T-helper 9 cell (primary cell): ENCODE measurements at places on chromosomes 13 and 19.
A peak's percentile ranks its signal among the peaks of the same experiment; 100 is the strongest.

DNA sequence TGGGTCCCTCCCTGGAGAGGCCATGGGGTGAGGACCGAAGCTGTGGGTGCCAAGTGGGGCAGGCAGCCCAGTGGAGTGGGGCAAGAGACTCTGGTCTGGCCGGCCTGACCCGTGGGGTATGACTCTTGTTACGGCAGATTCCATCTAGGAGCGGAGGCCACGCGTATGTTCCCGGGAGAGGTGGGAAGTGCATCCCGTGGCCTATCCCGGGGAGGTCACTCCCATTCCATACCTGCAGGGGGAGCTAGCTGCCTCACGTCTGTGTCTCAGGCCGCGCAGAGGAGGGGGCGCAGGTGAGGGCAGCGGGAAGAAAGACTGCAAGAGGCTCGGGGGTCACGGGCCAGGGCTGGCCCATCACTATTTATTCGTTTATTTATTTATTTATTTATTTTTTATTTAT lies 4.9 kb downstream of the CSNK1G2 start:
- no peak for DNase-seq

GRCh38 chr19:56134654-56134921 lies 6.5 kb upstream of the ZNF444 start:
- no peak for DNase-seq

GRCh38 chr19:5095568-5095850 lies 126.6 kb downstream of the KDM4B start:
- DNase-seq: no peak

DNA sequence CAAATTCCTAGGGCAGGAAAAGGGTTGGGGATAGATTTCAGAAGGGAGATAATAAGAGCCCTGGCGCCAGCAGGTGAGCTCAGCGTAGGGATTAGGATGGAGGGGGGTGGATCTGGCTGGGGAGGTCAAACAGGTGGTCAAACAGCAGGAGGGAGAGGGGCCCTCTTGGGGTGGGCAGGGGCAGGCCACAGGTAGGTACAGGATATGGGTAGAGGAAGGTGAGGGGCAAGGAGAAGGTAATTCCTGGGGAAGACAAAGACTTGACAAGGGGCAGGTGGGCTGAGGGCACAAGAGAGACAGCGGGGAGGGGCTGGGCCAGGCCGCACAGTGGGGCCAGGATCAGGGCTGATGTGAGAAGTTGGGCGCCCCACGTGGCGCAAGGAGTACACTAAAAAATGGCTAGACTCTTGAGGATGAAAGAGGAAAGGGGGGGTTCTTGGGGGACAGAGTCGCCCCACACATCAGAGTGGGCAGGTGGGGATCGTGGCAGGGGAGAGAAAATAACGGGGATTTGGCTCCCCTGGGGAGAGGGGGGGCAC lies 713 bp downstream of the KRI1 start:
- peak; percentile 39 for DNase-seq

GRCh38 chr19:11264452-11265176 lies 2.3 kb upstream of the DOCK6 start:
- no peak for DNase-seq

- no peak for DNase-seq
Observed at GRCh38 chr19:11064831-11065303, 24.4 kb upstream of the LDLR start.

DNA sequence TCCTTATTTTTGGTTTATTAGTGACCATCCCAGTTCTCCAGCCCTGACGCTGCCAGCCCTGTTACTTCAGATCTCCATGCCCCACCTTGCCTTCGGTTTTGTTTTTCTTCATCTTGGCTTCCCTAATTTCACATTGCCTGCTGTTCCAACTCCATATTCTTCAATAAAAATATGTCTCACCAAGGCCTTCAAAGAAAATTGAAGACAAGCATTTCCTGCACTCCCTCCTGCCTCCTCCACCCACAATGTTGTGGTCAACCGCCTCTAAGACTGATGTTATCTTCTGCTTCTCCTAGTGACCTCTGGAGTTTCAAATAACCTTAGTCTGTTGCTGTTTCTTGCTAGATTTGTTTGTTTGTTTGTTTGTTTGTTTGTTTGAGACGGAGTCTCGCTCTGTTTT lies 14.6 kb downstream of the PLD3 start:
- no peak for DNase-seq

DNA sequence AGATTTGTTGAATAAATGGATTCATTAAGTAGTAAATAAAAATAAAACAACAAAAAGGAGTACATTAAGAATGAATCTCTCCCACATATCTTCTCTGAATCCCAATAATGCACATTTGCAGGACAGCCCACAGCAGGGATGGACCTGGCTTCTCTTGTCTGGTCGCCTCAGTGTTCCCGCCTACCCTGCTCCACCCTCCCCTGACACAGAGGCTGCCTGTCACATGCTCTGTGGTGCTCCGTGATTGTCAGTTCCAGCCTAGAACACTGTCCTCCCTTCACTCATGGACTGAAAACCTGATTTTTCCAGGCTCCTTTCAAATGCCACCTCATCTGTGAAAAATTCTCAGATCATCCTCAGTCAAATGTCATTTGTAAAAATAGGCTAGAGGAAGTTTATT lies 94.5 kb upstream of the GPR12 start:
- no peak for DNase-seq

GRCh38 chr19:679418-680286 lies 3.5 kb downstream of the FSTL3 start:
- DNase-seq: no peak

GRCh38 chr19:5103061-5103701 lies 134.3 kb downstream of the KDM4B start:
- no peak for DNase-seq

- DNase-seq: no peak
Observed at GRCh38 chr13:109483284-109483683, 303.1 kb downstream of the IRS2 start.

GRCh38 chr13:108686027-108686426 lies 56.6 kb downstream of the MYO16 start:
- no peak for DNase-seq

- no peak for DNase-seq
Observed at GRCh38 chr13:27168086-27168485, 3.5 kb downstream of the USP12 start.

GRCh38 chr13:103568314-103568713 lies 502.1 kb upstream of the SLC10A2 start:
- no peak for DNase-seq

DNA sequence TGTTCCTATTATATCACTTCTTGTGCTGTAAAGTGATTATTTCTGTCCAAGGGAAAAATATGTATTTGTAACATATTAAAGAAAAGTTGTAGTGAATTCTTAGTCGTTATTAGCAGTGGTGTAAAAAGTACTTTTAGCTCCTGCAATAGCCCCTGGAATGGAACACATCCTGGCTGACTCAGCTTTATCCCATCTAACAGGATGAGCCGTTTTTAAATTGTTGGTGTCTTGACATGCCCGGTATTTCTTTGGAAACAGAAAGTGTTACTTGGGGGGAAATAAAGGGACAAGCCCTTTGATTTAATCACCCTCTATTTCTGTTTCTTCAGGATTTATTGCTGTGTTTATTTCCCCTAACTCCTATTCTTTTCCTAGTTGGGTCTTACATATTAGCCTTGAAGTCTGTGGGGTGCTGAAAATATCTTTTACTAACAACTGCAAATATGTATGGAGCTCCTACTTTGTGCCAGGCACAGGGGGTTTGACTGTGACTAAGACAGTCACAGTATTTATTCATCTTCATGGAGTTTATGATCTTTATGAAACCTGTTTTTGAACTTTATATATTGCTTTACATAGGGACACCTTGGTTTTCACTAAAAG lies 17.9 kb downstream of the COG3 start:
- no peak for DNase-seq

DNA sequence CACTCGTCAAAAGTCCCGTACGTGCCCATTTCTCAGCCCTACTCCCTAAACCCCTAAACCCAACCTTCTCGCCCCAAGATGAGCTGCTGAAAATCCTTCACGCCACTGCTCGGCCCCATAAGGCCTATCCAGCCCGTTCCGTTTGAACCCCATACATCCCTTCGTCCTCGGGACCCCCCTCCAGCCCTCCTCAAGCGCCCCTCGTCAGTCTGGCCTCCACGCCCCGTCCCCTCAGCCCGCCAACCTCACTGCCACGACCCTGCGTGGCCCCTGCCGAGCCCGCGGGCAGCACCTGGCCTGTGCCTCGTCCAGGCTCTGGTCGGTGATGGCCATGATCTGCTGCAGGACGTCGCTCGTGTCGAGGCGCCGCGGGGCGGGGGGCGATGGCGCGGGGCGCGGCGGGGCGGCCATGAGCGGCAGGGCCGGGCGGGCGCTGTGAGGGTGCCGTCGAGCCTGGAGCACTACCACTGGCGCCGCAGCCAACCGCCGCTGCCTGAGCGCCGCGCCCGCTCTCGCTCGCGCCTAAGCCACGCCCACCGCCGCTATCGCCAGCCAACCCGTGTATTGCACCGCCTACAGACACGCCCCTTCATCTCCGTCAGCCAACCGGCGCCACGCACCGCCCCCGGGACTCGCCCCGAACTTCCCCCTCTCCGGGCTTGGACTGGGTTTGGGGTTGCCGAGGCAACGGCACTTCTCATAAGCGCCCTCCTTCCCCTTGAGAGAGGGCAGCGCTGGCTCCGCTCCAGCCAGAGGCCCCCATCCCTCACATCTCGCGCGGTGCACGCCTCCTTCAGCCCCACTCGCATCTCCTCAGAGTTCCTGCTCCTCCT lies at the start of gene PBX4:
PBX4 (minus strand) TSS at position 469 of the 833 bp plus-strand sequence; CDS start at position 411, 58 bp downstream.
- DNase-seq: peak; percentile 99

DNA sequence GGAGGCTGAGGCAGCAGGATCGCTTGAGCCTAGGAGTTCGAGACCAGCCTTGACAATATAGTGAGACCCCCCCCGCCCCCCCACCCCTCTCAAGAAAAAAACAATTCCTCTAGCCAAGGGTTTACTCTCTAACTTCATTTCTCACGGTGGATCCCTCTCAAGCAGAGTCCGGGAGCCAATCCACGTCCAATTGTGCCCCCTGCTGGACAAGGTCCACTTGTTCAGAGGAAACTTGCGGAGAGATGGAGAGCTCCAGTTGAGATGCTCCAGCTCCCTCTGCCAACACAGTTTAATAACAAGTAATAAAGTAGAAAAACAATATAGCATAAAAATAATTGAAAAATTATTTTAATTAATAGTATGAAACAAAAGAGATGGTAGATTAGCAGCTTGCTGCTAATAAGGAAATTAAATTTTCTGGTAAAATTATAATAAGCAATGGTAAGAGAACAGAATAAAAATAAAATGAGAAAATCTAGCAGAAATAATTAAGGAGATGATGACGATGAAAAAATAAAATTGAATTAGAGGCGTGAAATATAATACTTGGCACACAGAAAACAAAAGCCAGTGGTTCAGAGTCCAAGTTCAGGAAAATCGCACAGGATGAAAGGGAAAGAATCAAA lies 14.5 kb upstream of the SIGLEC14 start:
- DNase-seq: peak; percentile 45

GRCh38 chr19:383040-383439 lies 25.9 kb downstream of the C2CD4C start:
- DNase-seq: no peak

DNA sequence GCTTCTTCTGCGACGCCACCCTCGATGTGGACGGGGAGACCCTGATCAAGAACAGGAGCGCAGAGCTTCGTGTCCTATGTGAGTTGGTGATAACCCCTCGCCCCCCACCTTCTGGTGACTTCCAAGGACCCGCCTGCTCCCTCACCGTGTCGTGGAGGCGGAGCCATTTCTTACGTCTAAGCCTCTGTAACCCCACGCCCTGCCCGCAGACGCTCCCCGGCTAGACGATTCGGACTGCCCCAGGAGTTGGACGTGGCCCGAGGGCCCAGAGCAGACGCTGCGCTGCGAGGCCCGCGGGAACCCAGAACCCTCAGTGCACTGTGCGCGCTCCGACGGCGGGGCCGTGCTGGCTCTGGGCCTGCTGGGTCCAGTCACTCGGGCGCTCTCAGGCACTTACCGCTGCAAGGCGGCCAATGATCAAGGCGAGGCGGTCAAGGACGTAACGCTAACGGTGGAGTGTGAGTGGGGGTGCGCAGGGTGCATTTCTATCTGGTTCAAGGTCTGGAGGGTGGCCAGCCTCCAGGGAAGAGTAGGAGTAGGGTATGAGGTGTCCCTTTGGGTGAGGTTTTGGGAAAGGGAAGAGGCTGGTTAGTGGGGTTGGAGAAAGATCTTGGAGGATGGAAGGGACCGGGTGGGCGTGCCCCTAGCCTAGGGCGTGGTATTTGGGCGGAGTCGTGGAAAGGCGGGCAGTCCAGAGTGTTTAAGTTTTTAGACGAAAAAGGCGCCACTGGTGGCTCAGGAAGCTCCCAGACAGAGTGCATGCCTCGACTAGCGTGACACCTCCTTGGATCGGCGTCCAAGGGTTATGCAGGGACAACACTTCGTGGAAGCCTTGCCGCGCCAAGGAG lies 3.3 kb downstream of the ICAM5 start:
- DNase-seq: no peak

DNA sequence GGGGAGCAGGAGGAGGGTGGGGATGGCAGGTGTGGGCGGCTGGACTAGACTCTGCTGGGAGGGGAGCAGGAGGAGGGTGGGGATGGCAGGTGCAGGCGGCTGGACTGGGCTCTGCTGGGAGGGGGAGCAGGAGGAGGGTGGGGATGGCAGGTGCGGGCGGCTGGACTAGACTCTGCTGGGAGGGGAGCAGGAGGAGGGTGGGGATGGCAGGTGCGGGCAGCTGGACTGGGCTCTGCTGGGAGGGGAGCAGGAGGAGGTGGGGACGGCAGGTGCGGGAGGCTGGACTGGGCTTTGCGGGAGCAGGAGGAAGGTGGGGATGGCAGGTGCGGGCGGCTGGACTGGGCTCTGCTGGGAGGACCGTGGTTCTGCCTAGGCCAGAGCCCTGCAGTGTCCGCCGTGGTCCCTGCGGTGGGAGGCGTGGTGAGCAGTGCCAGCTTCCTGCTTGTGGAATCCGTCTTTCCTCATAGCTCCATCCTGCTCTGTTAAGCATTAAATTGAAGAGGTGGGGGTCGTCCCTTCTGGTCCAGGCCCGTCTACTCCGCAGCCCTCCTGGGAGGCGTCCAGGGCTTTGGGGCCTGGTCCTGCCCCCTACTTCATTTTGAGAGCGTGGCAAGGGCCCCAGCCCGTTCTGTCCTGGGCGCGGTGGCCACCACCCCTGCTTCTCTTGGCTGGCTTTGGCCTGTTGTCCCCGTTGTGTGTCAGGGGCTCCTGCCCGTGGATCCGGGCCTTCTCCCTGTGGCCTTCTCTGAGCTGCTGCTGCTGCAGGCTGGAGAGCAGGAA lies 4.7 kb downstream of the SPPL2B start:
- DNase-seq: no peak

GRCh38 chr19:55283548-55284377 lies at the start of gene BRSK1:
Gene BRSK1 (plus strand): TSS chr19:55283997. CDS start chr19:55284443, 446 bp downstream.
- peak; percentile 34 for DNase-seq

DNA sequence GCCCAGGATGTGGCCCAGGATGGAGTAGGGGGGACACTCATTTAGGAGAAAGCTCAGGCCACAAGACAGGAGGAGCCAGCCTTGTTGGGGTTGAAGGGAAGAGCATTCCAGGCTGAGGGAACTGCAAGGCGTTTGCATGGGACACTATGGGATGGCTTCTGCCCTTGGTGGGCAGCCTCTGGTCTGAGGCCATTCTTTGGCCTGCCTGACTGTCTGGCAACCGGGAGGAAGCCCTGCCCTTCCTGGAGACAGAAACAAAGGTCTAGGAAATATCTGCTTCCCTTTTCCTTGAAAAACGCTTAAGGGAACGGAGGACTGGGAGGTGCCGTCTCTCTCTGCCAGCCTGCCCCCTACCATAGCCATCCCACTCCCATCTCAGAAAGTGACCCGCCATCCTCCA lies 2.8 kb upstream of the ICAM1 start:
- no peak for DNase-seq
